Right ventricle myocardium superior (tissue), 1 donor: ENCODE measurements at places on chromosomes 6 and 20. TPM values are rescaled to one million over a fixed set of nuclear protein-coding genes. Genes with fewer than 3 reads are reported as not detected.

- no peak for DNase-seq
Observed at GRCh38 chr20:31562241-31562640, 42.8 kb upstream of the ID1 start.

DNA sequence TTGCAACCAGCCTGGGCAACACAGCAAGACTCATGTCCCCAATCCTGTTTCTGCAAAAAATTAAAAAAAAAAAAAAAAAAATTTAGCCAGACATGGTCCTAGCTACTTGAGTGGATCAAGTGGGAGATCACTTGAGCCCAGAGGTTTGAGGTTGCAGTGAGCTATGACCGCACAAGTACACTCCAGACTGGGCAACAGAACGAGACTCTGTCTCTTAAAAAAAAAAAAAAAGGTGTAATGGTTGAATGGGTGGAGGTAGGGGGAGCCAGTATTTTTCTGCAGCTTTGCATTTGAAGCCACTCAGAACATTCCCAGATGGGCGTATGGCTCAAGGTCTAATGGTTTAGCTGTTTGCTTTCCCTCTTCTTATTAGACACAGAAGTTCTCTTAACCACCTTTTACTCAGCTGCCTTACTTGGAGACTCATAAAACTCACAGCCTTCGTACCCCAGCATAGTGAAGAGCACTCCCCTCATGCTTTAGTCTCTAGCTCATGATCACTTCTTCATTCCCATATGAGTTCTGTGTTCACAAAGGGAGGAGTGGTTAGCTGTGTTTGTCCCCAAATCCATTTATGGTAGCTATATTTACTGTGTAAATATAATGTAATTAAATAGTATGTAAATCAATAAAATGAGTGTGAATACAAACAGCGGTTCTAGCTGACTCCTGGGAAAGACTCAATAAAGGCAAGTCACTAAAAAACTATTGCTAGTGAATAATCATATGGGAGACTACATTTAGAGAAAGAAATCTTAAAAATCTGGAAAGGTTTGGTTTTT, 9.0 kb downstream of the FKBP1A start:
- no peak for DNase-seq

DNA sequence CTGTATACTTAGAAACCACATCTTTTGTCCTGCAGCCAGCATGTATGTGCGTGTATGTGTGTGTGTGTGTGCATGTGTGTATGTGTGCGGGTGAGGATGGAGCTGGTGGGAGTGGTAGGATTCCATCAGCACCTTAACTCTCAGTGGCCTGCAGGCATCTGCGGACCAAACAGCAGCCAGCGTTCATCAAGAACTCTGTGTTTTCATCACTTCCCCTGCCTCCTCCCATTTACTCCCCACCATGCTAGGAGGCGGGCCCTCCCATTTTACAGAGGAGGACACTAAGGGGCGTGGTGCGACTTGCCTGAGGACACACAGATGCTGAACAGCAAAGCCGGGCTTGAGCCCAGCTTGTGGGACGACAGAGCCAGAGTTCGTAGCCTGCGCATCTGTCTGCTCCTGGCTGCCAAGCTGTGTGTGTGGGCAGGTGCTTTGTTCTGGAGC, 8.9 kb downstream of the VSTM2L start:
- DNase-seq, result peak; percentile 81

GRCh38 chr6:83518816-83519480, 6.6 kb downstream of the PRSS35 start:
- no peak for DNase-seq

- DNase-seq, result peak; percentile 76
Observed at GRCh38 chr6:43798688-43799444, 28.9 kb downstream of the VEGFA start.

GRCh38 chr6:126698732-126699240, 358.9 kb downstream of the CENPW start:
- DNase-seq, result no peak

GRCh38 chr20:50532221-50532620, 22.0 kb downstream of the PTPN1 start:
- DNase-seq, result no peak

Gene CDH26
- 1.6 TPM for total RNA-seq

DNA sequence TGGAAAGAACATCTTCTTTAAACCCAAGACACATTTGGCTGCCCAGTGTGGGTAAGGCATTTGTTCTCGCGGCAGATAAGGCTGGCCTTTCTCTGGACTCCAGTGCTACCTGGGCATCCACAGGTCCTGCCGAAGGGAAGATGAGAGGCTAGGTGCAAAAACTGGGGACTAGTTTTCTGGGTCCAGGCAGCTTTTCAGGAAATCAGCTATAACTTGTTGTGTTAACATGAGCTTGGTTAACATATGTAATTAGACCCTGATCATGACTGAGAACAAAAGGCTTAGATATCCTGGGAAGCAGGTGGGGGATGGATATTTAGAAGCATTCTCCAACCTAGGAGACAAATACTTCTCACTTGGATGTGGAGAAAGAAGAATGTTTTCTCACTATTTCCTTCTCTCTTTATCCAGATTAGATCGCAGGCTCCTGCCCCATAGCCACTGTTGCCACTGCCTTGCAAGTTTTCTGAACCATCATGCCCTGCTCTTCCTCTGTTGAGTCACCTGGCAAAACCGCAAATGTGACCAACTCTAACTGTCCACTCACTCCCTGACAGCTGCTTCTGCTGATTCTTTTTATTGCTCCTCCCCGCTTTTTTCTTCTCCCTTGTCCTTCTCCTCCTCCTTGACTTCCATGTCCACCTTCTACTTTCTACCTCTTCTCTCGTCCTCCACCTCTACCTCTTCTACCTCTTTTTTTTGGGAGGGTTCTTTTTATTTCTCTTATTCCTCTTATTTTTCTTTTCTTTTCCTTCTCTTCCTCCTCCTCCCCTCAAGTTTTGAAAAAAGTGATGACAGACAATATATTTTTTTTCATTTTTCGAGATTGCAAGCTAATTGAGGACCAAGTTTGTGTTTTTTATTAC, 258.1 kb downstream of the UTRN start:
- no peak for DNase-seq

DNA sequence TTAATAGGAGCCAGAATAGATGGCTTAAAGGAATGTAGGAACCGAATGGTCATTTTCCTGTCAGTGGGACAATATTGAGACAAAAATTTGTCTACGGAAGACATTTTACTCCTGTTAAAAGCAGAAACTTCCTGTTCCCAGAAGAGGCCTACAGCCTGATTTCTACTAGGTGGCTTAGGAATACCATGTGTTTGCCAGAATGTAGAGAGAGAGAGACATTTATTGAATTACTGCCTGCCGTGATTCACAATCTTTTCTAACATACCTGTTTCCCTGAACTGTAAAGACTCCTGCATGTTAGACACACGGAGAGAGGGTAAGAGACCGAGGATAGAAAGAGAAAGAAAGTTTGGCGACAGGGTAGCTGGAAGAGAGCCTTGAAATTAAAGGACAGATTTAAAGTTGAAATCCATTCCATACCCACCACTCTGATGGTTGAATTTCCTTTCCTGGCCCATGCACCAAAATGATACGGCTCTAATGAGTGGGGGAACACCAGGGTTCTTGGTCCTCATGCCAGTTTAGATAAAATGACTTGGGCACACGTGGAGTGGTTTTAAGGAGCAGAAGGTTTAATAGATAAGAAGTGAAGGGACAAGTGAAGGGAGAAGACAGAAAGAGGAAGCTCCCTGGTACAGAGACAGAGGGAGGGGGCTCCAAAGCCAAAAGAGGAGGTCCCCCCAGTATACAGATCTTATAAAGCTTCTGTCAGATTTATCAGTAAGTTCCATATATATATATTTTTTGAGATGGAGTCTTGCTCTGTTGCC, 22.5 kb downstream of the NCOA3 start:
- no peak for DNase-seq

- DNase-seq, result no peak
Observed at GRCh38 chr20:50534567-50534966, 24.4 kb downstream of the PTPN1 start.

DNA sequence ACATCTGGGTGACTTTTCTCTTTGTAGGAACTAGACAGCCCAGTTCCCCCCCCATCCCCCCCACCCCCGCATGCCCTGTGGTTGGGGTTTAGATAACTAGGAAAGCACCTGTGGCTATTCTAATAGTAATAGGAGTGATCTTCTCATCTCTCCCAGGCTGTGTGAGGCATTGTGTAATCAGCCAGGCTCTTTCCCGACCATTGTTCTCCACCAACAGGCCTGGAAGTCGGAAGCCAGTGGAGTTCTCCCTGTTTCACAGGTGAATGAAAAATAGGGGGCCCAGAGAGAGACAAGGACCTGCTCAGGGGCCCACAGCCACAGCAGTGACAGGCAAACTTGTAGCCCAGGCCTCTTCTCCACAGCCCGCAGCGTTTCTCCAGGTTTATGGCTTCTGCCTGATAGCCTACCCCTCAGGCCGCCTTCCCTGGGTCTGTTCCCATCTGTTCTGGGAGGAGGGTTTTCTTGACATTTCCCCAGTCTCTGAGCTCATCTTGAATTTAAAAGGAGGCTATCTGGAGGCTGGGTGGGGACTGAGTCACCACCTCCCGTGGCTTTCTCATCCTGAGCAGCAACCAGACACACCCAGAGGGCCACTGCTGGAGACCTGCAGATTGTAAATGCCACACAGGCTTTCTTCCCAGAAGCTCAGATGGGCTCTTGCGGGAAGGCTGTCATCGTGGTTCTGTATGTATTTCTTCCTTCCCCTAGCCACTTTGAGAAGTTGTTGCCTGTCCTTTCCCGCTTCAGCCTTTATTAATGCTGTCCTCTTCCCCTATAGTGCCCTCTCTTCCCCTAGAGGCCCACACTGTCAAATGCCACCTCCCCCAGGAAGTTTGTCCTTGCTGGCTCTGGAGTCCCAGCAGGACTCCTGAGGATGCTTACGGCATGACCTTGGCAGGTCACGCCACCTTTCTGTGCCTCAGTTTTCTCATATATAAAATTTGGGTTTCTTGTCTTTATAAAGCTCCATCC, 75.9 kb upstream of the MYL9 start:
- peak; percentile 58 for DNase-seq

- DNase-seq, result no peak
Observed at GRCh38 chr6:98946266-98946878, 1.4 kb downstream of the FBXL4 start.

DNA sequence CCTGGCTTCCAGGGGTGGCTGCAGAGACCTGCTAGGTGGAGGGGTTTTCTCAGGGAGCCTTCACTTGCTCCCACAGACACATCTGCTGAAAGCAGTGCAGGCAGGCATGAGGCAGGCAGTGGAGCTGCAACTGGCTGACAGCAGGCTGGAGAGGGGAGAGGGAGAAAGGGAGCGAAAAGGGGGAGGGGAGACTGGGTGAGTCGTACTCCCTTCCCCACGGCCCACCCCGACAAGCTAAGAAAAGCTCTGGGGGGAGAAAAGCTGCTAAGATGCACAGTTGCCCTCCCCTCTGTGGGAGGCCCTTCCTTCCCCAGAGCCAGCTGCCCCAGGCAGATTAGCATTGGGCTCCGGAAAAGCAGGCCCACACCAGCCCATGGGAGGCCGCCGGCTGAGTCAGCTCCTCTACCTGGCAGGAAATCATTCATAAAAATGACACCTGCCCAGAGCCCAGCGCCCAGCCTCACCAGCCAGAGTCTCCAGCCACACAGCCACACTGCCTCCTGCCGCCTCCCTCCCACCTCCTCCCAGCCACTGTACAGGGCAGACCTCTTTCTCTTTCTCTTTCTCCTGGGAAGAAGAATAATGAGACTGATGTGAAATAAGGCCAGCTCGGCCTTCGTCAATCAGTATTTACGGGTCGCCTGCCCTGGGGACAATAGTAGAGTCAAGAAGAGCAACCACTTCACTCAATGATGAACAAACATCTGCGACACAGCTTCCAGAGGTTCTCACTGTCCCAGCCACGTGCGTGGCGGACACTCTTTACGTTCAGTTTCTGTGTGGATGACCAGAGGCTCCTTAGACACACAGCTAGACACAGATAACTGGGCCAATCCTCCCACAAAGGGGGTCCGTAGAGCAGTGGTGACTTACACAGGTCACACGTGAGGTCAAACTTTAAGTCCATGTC, 7.7 kb upstream of the C20orf203 start:
- DNase-seq, result peak; percentile 18

- DNase-seq, result no peak
Observed at GRCh38 chr20:63008541-63009044, 1.8 kb upstream of the BHLHE23 start.

GRCh38 chr6:138803331-138803730, 7.4 kb downstream of the ECT2L start:
- DNase-seq, result no peak

DNA sequence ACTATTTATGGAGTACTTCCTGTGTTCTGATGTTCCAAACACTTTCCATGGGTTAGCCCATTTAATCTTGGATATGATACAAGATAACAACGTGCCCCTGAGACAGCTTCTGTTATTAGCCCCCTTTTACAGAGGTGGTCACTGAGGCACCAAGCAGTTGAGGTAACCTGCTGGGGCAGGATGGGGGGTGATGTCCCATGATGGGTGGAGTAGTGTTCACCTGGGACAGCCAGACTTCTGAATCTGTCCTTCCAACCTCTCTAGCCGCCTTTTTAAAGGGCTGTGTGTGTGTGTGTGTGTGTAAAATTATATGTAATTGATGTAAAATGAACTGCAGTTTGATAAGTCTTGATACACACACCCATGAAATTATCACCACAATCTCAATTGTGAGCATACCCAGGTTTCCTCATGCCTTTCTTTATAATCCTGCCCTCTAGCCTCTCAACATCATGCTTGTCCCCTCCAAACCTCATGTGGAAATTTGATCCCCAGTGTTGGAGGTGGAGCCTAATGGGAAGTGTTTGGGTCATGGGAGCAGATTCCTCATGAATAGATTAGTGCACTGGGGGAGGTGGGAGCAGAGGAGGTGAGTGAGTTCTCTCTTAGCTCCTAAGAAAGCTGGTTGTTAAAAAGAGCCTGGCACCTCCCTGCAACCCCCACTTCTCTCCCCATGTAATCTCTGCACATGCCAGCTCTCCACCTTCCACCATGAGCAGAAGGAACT, 39.2 kb downstream of the PLAGL2 start:
- DNase-seq, result no peak

- DNase-seq, result peak; percentile 65
Observed at GRCh38 chr6:148240461-148240840, 102.2 kb upstream of the SASH1 start.

DNA sequence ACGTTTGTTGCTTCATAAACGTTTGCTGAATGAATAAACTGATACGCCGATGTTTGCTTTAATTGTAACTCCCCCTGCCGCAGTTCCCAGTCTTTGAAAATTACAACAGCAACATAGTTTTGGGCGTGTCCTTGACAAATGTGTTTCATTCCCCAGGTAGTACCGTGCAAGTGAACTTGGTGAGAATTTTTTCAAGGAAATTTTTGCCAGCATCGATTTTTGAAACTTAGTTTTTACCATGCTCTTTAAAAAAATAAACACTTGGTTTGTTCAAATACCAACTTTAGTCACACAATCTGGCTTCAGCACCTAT, 60.1 kb downstream of the FAM217A start:
- DNase-seq, result no peak

Gene HTR1B
- not detected for total RNA-seq

Gene HLA-DQA2
- total RNA-seq, result 1.6 TPM

Gene ADGRF4
- not detected for total RNA-seq
